Bone marrow (tissue), 2 donors: ENCODE measurements at places on chromosomes 16 and 17.

GRCh38 chr17:49687878-49688491 lies 10.1 kb upstream of the SPOP start:
- DNase-seq = peak; percentile 67

DNA sequence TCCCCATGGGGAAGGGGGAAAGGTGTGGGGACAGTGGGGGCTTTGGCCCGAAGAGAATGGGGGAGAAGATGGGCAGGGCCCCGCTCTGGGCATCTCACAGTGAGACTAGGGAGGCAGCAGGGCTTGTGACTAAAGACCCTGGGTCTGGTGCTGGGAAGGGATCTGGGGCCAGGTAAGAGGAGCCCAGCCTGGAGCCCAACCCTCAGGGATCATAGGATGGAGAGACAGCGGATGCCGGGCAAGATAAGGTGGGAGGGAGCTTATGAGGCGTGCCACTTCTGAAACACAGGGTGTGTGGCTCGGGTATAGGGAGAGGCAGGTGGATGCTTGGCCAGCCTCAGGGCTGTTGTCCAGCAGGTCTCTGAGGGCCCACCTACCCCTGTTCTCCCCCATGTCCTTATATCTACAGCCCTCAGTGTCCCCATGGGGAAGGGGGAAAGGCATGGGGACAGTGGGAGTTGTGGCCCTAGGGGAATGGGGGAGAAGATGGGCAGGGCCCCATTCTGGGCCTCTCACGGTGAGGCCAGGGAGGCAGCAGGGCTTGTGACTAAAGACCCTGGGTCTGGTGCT lies 15.4 kb downstream of the USP6 start:
- no peak for DNase-seq

GRCh38 chr17:9647014-9647413 lies 1.7 kb downstream of the USP43 start:
- DNase-seq = no peak

- DNase-seq = no peak
Measured at GRCh38 chr17:3602499-3602898, 6.7 kb downstream of the TRPV1 start.

DNA sequence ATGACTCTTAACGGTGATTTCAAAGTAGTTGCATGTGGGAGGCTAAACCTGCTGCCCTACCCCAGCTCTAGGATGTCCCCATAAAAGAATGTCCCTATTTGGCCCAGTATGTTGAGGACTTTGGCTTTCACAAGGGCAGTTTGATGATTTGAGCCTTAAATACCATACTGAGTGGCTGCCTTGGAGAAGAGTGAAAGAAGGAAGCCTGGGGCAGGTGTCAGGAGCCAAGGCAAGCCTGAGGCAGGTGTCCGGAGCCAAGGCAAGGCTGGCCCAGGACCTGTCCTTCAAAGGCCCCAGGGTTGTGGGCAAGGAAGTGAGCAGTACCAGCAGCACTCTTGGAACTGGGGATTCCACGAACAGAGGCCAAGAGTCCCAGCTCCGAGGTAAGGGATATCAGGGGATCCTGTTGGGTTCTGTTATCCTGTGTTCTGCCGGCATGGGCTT lies 18.6 kb downstream of the ST6GALNAC2 start:
- DNase-seq = no peak

GRCh38 chr17:77555121-77555591 lies 403.3 kb upstream of the TNRC6C start:
- no peak for DNase-seq

DNA sequence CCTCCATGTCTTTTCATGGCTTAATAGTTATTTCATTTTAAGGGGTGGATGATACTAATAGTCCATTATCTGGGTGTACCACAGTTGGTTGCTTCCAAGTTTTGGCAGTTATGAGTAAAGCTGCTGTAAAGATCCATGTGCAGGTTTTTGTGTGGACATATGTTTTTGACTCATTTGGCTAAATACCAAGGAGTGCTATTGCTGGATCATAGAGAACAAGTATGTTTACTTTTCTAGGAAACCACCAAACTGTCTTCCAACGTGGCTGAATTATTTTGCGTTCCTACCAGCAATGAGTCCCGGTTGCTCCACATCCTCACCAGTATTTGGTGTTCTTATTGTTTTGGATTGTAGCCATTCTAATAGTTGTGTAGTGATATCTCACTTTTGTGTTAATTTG lies 181.9 kb downstream of the SPECC1 start:
- no peak for DNase-seq

DNA sequence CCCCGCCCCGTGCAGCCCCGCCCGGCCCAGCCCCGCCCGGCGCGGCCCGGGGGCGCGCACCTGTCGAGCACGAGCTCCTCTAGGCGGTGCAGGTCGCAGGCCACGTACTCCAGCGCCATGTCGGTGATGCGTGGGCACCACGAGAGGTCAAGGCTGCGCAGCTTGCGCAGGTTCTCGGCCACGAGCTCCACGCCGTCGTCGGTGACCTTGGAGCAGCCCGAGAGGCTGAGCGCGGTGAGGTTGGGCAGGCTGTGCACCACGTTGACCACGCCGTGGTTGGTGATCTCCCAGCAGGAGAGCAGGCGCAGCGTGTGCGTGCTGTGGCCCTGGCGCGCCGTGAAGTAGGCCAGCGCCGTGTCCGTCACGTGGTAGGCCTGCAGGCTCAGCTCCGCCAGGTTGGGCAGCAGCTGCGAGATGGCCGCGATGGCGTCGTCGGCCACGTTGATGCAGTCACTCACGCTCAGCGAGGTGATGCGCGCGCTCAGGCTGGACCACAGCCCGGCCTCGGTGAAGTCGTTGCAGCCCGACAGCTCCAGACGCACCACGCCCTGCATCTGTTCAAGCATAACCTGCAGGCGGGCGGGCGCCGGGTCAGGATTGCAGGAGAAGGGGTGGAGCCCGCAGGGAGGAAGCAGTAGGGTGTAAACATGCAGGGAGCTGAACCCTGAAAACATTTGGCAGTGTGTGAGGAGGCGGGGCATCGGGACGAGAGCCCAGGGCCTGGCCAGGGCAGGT lies 5.3 kb upstream of the WDR24 start:
- no peak for DNase-seq

DNA sequence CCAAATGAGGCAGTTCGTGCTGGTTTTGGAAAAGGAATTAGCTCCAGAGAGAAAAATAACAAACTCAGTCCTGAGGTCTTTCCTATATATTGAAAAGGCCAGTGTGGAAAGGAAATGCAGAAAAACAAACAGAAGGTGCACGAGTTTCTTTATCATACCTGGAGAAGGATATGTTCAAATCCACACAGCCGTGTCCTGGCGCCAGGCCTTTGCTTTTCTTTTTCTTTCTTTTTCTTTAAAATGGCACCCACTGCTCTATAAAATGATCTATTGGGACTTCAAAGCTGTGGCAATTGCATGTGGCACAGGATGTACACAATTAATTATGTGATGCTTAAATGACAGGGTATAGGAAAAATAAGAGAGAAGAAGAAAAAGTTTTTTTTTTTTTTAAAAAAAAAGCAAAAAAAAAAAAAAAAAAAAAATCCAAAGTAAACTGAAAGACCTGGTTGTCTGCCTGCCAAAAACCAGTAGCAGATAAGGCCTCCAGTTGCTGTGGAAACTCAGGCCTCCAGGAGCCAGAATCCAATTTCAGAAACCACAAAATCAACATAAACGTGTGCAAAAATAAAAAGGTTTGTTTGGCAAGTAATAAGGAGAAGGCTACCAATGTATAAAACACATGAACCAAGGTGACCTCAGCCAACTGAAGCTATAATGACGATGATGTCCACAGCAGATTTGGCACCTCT lies 957.6 kb upstream of the SOX9 start:
- DNase-seq = no peak

DNA sequence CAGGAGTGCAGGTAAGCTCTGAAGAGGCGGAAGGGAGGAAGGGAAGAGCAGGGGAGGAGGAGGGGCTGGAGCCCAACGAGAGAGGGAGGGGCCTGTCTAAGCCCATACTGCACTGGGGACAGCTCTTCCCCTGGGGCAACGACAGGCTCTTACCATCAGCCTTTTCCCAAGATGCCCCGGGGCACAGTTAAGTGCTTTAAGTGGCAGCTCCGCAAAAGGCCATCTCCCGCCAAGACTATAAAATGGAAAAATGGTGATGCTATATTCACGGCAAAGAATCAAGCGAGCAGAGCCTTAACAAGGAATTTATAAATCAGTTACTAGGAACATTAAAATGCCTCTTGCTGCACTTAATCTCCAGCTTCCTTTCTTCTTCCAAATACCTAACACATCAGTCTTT lies 110.2 kb upstream of the NLRP1 start:
- no peak for DNase-seq

GRCh38 chr16:21959050-21959449 lies 5.9 kb downstream of the UQCRC2 start:
- no peak for DNase-seq
